ENCODE measurements at places on chromosomes 1 and 21. TPM values are rescaled to one million over a fixed set of nuclear protein-coding genes. Genes with fewer than 3 reads are reported as not detected.

DNA sequence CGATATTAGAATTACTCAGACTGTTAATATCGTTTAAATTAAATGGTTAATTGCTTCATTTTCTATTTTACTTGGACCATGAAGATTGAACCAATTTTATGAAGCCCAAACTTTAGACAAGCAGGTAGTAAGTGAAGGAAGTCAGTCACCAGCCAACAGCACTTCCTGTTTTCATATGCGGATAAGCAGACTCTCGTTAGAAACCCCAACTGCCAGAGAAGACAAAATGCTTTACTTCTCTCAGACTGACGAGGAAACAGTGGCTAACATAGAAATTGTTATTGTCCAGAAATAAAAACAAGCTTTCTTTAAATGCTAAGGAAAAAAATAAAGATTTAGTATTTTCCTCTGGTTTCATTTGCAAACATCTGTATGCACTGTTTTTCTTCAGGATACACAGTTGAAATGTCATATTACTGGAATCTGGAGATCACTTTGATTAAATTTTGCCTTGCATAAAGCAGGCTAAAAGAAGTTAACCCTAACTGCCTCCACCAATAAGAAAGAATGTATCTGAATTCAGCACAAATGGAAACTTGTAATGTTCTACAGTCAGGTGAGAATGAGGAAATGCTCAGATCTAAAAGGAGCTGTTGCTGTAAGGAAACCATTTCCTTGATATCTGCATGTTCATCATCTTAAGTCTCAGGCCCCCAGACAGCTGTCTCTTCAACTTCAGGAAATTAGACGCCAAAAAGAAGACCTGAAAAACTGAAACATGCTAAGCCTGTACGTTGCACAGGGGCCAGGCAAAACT is 129.8 kb upstream of the SAMSN1 start:
- H3K36me3 ChIP-seq = no peaks in the 10 kb centered on the region
- no peak overlapping the region for H3K27ac ChIP-seq
- peaks cover 5% of the 10 kb centered on the region for H3K27me3 ChIP-seq
- no peaks in the 10 kb centered on the region for H3K4me1 ChIP-seq
- no peak overlapping the region for H3K4me3 ChIP-seq
- DNase-seq = no peak

The GJA5 gene
- total RNA-seq = not detected

- no peaks in the 10 kb centered on the region for H3K36me3 ChIP-seq
- no peaks in the 10 kb centered on the region for H3K27me3 ChIP-seq
- H3K27ac ChIP-seq = peak overlapping the region; percentile 78
- H3K4me3 ChIP-seq = no peak overlapping the region
Measured at GRCh38 chr1:244349581-244350001, 102.1 kb downstream of the ADSS2 start.

The CD34 gene
- total RNA-seq = 0.12 TPM

DNA sequence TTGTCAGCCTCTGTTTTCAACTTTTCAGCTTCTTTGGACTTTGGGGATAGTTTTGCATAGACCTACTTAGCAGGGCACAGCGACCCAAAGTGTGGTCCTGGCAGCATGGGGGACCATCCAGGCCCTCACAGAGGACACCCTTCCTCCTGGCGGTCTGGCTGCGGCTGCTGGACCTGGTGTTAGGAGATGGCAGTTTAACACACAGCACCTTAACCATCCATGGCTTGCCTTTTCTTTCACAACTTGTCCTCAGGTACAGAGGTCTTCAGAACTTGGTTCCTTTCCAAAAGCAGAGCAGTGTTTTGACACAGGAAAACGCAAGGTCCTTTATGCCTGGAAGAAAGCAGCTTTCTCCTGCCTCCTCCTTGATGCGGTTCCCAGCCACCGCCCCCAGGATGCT is 68.1 kb downstream of the RHOU start:
- peaks cover 21% of the 10 kb centered on the region for H3K27me3 ChIP-seq
- no peak overlapping the region for H3K27ac ChIP-seq
- peaks cover 2% of the 10 kb centered on the region for H3K36me3 ChIP-seq
- peaks cover 7% of the 10 kb centered on the region for H3K4me1 ChIP-seq

The RGS7 gene
- total RNA-seq = 4.5 TPM

- H3K27ac ChIP-seq = no peak overlapping the region
- H3K4me3 ChIP-seq = no peak overlapping the region
- H3K27me3 ChIP-seq = no peaks in the 10 kb centered on the region
- DNase-seq = no peak
- peaks cover 10% of the 10 kb centered on the region for H3K4me1 ChIP-seq
Measured at GRCh38 chr1:154579374-154579773, 11.8 kb downstream of the CHRNB2 start.

DNA sequence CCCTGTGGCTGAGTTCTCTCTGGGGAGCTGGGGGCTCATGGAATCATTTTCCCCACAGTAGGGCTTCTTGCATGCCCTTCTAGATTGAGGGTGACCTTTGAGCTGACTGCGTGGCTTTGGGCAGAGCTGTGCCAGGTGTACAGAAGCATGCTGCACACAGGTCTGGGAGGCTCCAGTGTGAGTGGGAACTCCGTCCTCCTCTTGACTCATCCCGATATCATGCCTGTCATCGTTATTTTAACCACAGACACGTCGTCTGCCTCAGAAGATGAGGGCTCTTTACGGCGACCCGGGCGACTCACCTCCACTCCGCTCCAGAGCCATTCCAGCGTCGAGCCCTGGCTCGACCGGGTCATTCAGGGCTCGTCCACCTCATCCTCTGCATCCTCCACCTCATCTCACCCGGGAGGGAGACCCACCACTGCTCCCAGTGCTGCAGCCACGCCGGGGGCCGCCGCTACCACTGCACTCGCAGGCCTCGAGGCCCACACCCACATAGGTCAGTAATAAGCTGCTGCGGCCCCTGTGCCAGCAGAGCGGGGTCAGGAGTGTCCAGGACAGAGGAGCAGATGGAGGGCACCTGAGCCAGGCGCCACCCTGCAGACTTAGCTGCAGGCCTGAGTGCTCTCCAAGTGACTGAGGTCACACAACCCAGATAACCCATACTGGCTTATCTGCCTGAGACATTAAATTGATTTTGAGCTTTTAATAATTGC is 39.8 kb downstream of the DIP2A start:
- H3K4me1 ChIP-seq = peaks cover 10% of the 10 kb centered on the region
- peaks cover 26% of the 10 kb centered on the region for H3K36me3 ChIP-seq
- no peak overlapping the region for H3K27ac ChIP-seq
- H3K27me3 ChIP-seq = no peaks in the 10 kb centered on the region

All from chondrocyte (in vitro differentiated cells).